ENCODE measurements at places on chromosomes 1 and 21.

DNA sequence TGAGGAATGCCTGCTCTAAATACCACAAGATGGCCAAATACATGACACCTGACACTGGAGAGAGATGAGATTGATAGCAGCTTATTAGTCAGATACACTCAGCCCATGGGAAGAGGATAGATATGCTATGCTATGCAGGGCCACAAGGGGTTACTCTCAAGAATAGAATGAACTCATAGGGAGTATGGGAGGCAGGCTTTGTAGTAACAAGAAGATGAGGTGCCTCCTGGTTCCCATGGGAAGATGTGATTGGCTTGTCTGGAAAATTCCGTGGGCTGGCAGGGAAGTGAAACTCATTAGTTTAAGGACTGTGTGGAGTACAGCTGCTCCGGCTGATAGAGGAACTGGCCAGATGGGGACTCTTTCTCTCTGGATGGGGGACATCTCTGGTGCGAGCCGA is 16.5 kb downstream of the CCDC30 start:
- DNase-seq: no peak

GRCh38 chr1:33117440-33118085 is 36.6 kb downstream of the AZIN2 start:
- DNase-seq: no peak

- no peak for DNase-seq
Observed at GRCh38 chr1:119626011-119626545, 22.0 kb downstream of the ZNF697 start.

DNA sequence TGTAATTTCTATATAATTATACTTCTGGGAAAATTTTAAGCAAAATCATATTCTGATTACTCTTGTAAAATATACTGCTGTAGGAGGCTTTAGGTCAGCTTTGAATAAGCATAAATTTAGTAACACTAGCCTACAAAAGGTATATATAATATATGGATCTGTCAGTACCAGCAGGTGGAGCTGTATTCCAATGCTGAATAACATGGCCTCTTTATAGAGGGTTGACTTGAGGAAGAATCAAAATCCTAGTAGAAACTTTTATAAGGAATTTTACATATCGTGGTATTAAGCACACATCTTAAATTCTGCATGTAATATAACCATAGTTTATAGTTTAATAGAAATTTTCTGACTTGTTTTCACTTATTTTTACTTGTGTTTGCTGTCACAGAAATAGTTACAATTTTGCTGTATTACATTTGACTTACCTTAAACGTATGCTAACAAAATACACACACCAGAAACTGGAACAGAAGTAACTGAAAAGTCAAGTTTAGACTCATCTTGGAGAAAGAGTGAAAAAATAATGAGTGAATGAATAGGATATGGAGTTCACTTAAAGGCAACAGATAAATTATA is 79.3 kb downstream of the HMCN1 start:
- no peak for DNase-seq

GRCh38 chr1:202189918-202190715 is 3.5 kb upstream of the LGR6 start:
- no peak for DNase-seq

- no peak for DNase-seq
Observed at GRCh38 chr1:55081905-55082296, 42.6 kb downstream of the PCSK9 start.

Data from DND-41 (cell line).